ENCODE measurements at places on chromosomes 3 and 15.

DNA sequence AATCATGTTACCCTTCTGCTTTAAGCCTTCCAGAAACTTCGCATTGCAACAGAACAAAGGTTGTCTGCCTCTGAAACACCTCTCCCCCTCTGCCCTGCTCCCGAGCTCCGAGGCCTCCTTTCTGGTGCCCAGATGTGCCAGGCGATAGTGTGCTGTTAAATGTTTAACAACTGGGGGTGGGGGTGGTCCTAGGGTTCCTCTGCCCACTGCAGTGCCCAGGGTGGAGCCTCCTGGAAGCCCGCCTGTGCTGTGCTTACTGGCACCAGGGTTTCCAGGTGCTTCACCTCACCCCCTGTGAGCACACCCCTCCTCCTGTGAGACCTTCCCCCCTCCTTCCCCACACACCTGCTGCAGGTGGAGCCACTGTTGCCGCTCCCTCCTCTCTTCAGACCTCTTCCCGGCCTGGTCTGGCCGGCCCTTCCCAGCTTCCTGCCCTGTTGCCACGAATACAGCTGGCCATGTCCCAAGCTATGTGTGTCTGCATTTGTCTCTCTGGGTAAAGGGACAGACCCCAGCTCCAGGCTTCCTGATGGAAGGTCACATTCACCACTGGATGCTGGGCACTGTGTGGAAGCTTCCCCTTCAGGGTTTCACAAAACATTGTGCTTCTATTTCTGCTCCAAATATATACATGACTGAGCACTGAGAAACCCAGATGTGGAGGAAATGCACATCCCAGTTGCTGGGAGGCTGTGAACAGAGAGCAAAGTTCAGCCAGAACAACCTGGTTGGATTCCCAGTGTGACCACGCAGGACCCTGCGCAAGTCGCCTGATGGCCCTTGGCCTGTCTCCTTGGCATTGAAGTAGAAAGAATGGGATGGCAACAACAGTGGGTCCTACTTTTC is 37.2 kb downstream of the MGLL start:
- no peak for DNase-seq

- no peak for DNase-seq
These were observed 151.0 kb downstream of the FAM43A start for GRCh38 chr3:194836661-194837060.

- no peak for DNase-seq
These were observed 217.8 kb downstream of the UACA start for GRCh38 chr15:70545526-70545925.

GRCh38 chr3:16253601-16254000 is 11.1 kb downstream of the DPH3 start:
- no peak for DNase-seq

GRCh38 chr3:52269776-52270175 is 8.7 kb downstream of the WDR82 start:
- no peak for DNase-seq

DNA sequence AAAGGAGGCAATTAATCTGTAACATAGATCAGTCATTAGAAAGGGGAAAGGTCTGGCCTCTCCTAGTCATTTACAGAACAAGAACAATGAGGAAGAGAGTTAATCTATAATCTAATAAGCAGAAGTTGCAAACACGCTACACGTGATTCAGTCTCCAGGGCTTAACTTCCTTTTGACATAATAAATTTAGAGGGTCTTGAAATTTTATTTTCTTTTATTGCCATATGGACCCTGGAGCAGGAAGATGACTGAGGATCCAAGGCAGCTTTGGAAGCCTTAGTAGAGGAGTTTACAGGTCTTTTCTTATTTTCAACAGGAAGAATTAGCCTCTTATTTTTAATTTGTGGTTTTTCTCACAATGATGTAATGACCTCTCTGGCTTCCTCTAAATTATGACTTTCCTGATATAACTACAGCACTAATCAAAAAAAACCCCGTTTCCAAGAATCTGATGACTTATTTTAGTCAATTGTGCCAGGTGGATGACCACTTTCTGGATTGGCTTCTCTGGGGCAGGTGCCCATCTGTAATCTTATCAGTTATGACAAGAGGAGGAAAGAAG is 32.2 kb downstream of the ADGRG7 start:
- DNase-seq = no peak

DNA sequence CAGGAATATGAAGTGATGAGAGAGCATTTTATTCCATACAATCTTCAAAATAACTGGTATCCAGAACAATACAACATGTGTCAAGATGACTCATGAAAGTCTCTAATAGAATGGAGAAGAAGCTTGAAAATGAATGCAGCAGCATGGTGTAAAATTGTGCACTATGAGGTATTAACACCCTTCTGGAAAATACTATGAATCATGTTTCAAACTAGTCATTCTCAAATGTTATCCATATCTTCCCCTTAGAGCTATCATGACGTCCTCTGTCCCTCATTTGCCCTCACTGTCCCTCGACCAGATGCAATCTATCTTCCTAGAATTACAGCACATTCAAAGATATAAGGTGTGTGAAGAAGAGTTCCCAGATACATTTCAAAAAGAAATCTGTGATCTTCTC is 198.2 kb downstream of the NECTIN3 start:
- DNase-seq = no peak

DNA sequence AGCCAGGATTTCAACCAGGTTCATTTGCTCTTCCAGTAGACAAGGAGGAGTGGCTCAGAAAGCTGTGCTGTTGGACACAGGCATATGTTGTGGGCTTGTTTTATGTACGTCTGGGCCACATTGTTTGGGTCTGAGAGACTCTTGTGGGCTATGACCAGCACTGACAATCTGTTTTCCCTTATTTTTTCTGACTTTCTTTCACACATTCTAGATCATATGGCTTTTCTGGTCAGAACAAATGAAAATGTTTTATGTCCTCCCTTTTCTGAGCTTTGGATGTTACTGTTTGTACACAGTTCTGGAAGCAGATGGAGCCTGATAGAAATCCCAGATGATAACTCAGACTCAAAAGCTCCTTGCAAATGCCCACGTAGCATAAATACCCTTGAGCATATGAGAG is 85.8 kb upstream of the RGMA start:
- no peak for DNase-seq

DNA sequence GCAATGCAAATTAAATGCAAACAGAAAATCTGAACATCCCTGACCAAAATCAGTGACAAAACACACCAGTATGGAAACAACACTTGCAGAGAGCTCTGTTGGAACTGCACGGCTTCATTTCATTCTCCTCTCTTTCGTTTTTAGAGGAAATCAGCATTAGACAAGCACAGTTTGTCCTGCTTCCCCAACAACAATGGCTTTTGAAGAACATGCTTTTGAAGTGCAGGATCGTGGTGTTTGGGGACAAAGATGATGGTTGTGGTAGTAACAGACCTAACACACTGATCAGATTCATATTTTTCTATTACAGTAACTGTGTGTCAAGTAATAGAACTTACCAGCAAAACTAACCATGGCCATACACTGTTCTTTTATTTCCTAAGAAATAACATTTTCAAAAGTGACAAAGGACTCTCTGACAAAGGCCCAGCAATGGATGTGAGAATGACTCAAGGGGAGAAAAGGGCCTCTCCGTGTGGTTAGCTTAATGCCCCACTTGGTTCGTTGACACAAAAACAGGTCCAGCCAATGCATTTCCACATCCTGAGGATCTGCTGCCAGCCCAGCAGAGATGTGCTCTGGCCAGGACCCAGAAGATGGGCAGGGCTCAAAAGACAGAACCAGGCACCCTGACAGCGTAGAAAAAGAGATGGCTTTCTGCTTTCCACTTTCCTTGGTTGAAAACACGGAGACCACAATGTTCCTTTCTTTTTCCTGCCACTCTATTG is 84.1 kb downstream of the CCNL1 start:
- DNase-seq = no peak

DNA sequence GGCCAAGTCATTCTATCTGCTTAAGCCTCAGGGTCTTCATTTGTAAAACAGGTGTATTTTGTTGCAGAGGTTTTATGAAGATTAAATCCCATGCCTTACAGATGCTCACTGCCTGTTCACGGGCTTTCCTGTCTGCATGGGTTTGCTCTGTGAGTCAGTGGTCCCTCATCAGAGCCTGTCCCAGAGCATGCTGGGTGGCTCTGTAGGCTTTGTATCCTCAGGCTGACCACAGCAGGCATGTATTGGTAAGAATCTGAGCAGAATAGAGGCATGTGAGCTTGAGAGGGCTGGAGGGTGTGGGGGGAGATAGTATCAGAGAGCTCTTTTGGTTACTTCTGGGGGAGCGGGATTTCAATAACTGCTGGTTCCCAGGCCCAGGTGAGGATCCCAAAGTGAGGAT is 45.4 kb upstream of the PLXNA1 start:
- no peak for DNase-seq

GRCh38 chr3:11304175-11304574 is 32.0 kb downstream of the ATG7 start:
- no peak for DNase-seq

DNA sequence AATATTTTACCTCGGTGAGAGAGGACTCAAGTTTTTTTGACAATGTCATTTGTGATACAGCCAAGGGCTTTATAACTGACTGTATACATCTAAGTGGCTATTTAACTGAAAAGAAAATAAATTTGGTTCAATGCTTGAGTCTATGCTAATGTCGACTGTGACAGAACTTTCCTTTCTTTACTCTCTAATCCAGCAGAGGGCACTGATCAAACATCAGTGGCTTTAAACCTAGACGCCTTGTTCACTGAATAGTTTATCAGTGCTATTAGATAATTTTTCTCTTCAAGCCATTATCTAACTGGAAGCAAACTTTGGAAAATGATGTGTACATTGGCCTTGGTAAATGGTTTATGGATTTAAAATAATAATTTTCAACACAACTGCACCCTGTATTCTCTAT is 285.1 kb downstream of the CHL1 start:
- no peak for DNase-seq

GRCh38 chr3:188940573-188940932 is 231.2 kb upstream of the TPRG1 start:
- DNase-seq = no peak

- DNase-seq = peak; percentile 35
These were observed 18.1 kb downstream of the FAM81A start for GRCh38 chr15:59456114-59456513.

DNA sequence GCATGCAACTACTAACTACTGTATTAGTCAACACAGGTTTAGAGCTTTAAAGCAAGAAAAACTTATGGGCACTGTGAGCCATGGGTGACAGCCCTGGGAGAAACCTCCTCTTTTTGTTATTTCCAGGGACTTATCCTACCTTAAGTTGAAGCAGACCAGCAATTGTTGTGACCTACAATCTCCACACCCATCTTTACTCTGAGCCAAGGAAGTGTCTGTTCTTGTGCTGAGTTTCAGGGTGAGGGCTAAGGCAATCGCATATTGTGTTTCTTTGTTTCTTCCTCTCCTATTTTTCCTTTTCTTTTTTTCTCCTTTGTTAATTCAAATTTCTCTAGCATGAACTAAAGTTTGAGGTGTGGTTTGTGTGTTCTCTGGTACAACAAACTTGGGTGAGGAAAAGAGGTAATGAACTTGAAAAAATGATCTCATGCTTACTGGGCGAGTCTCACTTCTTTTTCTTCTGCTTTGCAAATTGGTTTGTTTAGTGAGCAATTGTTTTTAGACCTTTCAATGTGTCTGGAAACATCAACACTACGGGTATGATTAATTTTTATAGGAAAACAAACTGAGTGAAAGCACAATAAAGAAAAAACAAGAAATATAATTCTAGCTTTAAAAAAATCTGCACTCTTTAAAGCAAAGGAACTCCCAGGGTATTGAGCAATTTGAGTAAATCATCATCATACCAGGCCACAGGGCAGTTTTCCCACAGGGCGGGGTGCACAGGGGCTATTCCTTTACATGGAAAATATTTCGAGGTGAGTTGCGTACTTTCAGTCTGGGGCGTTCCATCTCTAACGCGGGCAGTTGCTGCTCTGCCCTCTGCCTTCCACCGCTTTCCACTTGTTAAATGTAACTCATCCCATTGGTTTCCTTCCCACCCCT is 2.7 kb downstream of the UPK1B start:
- DNase-seq = no peak

DNA sequence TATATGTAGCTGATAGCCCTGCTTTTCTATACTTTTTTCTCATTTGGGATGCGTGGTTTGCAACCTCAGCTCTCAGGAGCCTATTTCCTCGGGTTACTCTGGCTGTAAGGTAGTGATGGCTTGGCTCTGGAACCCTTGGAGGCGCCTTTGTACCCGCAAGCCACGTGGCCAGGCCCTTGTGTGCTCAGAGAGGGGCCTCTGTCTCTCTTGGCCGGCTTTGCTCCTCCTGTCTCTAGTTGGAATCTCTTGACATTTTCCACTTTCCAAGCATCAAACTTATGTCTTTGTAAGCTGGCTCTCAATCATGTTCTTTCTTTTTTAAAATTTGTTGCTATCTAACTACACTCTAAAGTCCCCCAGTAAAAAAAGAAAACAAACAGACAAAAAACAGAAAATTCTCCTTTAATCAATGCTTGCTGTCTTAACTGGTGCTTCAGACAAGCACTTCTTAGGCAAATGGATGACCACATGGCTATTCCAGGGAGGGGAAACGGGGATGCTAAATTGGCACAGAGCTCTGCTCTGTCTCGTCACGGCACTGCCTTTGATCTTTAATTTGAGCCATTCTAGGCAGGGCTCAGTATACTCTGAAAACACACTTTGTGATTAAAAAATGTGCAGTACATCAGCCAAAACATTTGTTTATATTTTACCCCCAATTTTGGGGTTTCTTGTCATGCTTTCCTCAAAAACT is 180.4 kb upstream of the NR2E3 start:
- no peak for DNase-seq

GRCh38 chr15:72998681-72999466 is 53.4 kb upstream of the NEO1 start:
- DNase-seq = no peak

DNA sequence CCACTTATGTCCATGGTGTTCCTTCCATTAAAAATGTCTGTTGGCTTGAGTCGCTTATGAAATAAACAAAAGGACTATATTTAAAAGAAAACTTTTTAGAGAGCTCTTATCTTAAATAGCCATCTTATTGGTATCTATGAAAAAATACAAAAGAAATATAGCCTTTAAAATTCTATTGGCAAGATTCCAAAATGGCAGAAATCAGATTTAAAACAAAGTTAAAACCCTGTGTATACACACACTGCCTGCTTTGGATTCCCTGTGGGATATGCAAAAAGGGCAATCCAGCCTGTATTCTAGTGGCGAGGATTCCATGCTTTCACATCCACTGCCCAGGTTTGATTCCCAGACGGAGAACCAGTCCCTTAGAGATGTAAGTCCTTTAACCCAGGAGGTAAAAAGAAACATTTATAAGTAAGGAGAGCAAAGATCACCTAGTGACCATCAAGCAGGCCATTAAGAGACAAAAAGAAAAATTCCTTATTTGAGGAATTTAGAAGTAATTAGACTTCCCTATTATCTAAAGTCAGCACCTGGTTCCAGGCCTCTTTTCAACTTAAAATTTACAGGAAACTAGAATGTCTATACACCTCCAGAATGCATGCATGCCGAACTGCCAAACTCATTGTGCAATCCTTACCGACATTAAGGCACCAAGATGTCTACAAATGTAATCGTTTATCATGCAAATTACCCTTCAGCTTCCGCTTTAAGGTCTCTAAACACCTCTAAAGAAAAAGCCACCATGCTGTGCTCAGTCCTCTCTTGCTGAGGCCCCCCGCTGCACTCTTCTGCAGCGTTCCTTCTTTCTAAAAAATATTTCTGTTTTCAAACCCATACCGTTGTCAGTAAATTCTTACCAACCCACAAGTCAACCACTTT is 69.6 kb upstream of the STRIT1 start:
- peak; percentile 79 for DNase-seq

All from ELF-1 (cell line).